ENCODE measurements at places on chromosomes 5 and 9.

GRCh38 chr9:121596515-121596914, 54.9 kb upstream of the DAB2IP start:
- DNase-seq, result no peak

DNA sequence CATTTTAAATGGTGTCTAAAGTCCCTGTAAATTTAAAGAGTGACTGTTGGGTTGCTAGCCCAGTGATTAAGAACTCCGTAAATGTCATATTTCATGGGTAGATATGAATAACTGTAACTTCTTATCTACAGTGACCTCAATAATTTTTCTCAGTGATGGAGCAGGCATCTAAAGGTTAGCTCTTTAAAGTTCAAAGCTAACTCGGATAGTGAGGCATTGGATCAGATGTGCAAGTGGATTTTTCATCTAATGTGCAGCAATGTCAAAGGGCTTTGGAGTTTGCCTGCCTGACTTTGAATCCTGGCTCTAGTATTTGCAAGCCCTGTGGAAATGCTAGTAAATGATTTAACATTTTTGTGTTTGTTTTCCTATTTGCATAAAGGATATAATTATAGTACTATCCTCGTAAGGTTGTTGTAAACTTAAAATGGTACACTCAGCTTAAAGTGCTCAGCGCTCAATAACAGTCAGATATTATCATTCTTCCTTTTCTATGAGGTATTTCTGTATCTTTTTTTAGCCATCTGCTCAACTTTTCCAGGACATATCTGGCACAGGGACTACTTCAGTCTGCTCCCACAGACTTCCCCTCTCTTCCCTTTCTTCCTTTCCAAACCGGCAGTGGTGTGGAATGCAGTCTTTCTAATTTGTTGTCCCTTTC, 163.7 kb upstream of the ELL2 start:
- no peak for DNase-seq

DNA sequence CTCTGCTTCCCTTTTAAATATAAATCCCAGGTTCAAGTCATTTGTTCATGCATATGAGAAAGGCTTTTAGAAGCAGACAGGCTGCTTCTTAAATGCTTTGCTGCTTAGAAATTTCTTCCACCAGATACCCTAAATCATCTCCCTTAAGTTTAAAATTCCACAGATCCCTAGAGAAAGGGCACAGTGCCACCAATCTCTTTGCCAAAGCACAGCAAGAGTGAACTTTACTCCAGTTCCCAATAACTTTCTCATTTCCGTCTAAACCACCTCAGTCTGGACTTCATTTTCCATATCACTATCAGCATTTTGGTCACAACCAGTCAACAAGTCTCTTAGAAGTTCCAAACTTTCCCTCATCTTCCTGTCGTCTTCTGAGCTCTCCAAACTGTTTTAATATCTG, 679.8 kb upstream of the FTMT start:
- no peak for DNase-seq

DNA sequence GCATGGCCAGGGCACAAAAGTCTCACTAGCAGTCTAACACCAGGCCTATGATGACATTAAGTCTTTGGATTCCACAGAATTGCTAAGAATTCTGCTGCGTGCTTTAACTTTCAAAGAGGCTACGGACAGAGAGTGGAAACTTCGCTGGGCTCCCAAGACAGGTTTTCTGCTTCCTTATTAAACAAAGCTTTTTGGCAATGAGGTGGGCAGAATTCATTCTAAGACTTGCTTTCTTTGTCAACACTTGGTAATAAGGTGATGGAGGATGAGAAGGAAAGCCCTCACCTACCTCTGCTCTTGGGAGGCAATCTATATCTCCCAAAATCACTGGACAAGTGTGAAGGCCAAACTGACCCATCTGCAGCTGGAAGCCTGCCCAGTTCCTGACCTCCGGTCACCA, 231.9 kb downstream of the ATPSCKMT start:
- no peak for DNase-seq

GRCh38 chr5:115333164-115333563, 36.7 kb upstream of the CCDC112 start:
- DNase-seq, result no peak

DNA sequence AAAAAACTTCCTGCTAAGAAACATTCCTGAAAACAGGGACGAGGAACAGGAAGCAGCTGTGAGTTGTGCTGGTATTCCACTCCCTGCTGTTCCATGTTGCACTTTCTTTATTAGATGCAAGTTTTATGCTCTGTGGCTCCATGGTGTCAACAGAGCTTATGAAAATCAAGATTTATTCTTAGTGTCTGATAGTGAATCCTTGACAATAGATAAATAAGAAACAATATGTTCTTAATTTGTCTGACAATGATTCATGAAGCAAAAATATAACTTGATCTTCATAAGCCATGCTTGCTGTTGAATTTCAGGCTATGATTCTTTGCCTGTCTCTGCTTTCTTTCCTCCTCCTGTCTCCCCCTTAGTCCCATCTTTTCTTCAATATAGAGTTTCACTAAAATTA, 119.6 kb downstream of the DROSHA start:
- no peak for DNase-seq

GRCh38 chr9:35951736-35952135, 6.2 kb downstream of the OR2S2 start:
- no peak for DNase-seq

DNA sequence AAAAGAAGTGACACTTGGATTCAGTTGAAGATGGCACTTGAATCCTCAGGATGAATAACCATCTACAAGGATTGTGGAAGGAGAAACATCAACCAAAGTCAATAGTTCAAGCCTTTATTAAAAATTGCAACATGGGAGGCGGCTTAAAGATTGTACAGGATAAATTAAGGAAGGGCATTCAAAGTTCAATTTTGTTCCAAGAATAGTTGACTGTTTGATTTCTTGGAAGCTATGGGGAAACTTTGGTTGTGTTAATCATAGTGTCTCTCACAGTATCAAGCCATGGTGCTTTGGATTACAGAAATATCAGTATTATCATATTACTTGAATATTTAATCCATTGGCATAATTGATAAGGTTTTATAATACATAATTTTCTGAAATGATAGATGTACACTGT, 1844.3 kb downstream of the MAT2B start:
- no peak for DNase-seq

DNA sequence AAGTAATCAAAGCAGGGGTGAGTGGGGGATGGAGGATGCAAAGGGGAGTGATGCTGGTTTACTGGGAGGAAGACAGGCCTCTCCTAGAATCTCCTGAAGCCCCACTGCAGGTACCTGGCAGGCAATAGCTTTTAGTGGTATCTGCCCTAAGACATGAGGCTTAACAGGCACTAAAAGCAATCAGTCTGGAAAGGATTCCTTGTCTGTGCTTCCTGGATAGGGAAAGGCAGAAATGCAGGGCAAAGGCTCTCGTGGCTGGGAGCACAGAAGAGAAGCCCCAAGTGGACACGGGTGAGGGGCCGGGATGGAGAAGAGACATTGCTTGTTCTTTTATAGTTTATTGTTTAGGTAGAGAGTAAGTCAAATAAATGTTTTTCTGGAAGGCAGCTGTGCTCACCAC, 40.1 kb downstream of the CCNJL start:
- no peak for DNase-seq

DNA sequence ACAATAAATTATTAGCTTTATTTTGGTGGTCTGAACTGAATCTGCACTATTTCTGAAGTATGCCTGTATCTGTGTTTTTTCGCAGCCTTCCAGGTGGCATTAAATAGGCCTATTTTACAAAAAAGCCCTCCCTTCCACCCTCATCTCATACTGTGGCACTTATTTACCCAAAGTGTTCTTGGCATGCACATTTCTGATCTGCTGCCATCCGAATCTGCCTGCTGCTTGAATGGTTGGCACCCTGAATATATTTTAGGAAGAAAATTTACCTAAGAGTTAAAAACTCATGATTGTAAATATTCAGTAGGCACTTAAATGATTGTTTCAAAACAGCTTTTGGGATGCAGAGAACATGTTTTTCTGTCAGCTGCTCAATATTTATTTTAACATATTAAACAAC, 150.1 kb downstream of the SLC28A3 start:
- no peak for DNase-seq

GRCh38 chr5:100746730-100747129, 156.4 kb downstream of the ST8SIA4 start:
- DNase-seq, result no peak

DNA sequence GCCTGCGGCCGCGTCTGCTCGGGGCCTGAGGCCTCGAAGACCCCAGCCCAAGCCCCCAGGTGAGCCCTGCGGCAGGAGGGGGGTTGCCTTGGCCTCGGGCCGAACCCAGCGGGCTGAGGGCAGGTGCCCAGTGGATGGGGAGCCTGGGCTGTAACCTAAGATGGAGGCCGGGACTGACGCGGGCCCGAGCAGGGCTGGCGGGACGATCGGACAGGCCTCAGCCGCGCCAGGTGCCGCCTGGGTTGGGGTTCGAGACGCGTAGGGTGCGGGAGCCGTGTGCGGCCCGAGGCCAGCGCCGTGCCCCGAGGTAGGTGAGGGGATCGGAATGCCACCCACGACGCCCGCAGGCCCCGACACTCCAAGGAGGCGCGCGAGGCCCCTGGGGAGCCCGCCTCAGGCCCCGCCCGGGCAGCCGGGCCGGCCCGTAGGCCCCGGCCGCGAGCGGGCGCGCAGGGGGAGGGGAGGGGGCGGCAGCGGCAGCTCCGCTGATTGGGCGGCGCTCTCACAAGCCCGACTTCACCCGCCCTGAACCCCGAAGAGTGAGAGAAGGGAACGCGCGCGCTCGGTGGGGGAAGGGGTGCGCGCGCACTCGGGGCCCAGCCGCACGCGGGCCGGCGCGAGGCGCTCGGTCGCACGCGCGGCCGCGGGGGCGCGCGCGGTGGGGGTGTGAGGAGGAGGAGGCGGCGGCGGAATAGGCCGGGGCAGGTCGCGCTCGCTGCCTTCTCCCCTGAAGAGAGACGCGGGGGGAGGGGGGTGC, at the start of gene NSD1:
NSD1 (plus strand) TSS at position 678 of the 757 bp plus-strand sequence. CDS start 1,331 bp downstream, outside the sequence.
- no peak for DNase-seq

DNA sequence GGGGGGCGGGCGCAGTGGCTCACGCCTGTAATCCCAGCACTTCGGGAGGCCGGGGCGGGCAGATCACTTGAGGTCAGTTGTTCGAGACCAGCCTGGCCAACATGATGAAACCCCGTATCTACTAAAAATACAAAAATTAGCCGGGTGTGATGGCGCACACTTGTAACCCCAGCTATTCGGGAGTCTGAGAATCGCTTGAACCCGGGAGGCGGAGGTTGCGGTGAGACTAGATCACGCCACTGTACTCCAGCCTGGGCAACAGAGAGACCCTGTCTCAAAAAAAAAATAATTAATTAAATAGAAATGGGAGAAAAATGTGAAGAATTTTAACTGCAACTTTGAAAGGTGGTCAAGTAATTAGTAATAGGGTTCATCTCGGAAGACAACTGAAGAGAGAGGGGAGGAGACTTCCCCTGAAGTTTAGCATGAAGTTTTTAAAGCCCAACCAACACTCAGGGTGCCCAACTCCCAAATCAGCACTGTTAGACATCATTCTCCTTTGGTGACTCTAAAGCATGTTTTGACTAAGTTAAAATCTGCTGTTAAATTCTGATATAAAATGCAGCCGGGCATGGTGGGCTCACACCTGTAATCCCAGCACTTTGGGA, 1.4 kb upstream of the CSNK1A1 start:
- DNase-seq, result no peak

DNA sequence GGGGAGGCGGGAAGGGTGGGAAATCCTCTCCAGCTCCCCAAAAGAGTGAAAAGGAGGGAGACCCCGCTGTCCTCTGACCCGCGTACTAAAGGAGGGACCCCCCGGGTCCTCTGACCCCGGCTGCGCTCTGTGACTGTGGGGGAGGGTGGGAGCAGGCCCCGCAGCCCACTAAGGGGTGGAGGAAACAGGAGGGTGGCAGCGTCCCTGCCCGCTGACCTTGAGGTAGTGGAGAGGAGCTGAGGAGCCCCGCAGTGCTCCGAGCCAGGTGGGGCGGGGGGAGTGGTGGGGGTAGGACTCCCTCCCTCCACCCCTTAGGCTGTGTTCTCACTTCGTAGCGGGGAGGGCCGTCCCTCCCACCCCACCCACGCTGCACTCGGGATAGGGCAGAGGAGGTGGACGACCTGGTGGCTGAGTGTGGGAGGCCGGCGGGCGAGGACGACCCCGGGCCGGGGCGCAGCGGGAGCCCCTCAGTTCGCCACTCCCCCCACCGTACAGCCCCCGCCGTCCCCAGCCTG, 449 bp upstream of the ADCY2 start:
- no peak for DNase-seq

- no peak for DNase-seq
These were observed 8.1 kb downstream of the CCDC187 start for GRCh38 chr9:136295542-136296433.

DNA sequence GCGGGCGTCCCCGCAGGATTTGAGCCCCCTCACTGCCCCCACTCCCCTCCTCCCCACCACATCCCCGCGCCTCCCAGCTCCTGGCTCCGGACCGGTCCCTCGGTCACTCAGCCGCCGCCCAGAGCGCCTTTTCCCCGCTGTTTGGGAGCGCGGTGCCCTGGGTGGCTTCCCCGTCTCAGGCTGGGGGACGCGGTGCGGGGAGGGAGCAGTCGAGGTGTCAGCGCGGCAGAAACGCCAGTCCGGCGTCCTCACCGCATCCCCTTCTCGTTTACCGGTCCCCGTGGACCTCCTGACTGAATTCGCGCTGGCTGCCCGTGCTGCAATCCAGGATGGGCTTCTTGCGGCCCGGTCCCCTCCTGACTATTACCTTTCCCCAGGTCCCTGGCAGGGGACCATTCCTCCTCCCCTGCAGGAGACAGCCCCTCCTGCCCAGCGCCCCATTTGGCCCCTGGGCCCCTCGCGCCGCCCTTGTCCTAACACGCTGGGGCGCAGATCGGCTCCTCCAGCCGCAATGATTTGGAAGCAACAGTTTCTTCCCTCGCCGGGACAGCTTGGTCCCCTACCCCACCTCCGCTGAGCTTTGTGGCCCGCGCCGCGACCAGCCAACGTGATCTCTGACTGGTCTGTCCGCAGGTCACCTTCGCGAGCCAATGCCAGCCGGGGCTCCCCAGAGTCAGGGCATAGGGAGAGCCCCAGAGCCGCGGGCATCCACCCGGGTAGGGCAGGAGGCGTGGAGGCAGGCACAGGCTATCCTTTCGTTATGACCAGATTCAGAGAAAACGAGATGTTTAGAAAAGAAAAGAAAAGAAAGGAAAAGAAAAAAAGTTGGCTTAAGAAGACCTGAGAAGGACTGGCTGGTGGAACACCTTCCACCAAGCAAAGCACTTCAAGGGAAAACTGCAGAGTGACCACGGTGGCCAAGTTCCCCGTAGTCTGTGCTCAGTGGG, 1.2 kb downstream of the ANKRD33B start:
- DNase-seq, result no peak

DNA sequence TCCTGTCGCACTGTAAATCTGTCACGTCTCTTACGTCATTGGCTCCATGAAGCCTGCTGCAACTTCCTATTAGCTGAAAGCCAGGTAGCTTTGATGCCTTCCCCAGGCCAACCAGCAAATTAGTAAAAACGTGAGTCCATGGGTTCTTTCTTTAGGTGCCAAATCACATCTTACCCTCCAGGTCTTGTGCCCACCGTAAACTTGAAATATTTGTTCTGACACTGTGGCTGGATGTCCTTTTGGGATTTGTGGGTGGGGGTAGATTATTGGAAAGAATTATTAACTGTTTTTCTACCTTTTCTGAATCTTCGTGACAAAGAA, 172.8 kb downstream of the NR3C1 start:
- DNase-seq, result no peak

- DNase-seq, result no peak
These were observed 4.1 kb downstream of the DENND1A start for GRCh38 chr9:123925819-123926218.

GRCh38 chr9:128636556-128637530, 19.8 kb downstream of the DYNC2I2 start:
- no peak for DNase-seq

Data from amniotic stem cell (primary cell).